ENCODE measurements at places on chromosomes 4 and X.

DNA sequence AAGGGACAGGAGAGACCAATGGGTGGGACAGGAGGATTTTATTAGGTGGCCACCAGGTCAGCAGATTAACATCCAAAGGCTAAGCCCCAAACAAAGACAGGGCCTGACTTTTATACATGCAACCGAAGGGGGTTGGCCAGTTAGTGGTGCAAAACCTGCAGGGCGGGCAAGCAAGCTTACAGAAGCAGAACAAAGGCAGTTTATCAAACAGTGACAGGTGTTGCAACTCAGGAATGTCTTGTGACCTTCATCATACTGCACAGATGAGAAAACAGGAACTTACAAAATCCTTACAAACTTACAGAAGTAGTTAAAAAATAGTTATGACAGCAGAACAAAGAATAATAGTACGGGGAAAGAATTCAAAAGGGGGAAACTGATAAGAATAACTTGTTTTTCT lies 708.1 kb downstream of the GLUD2 start:
- DNase-seq, result no peak

GRCh38 chr4:24024157-24024556 lies 134.3 kb upstream of the PPARGC1A start:
- no peak for DNase-seq

- no peak for DNase-seq
Observed at GRCh38 chrX:65866146-65866545, 173.7 kb downstream of the VSIG4 start.

DNA sequence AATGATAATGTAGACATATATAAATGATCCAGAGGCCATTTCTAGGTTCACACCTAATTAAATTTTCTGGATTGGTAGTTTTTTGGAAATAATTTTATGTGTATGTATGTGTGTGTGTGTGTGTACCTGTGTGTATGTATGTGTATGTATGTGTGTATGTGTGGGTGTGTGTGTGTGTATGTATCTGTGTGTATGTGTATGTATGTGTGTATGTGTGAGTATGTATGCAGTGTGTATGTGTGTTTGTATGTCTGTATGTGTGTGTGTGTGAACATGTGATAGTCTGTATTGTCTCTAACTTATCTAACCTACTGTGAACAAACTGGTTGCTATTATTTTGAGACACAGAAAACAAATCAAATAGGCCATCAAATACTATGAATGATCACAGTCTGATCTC lies 152.6 kb downstream of the COL25A1 start:
- DNase-seq, result no peak

DNA sequence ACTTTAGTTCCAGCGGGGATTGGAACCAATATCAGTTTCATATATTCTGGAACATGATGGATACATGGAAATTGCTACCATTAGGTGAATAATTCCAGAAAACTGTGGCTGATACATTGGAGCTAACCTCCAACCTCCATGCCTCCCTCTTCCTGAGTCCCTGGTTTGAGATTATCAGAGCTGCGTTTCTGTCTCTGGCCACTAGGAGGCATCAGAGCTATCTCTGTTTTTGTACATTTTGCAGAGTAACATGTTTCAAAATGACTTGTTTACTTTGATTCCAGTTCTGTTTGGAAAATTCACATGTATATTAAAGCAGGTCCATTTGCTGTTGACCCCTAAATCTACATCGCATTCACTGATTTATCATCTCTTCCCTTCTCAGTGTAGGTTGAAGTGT lies 2.4 kb upstream of the RAB40AL start:
- DNase-seq, result peak; percentile 18

- DNase-seq, result no peak
Observed at GRCh38 chr4:146159384-146160058, 16.0 kb upstream of the LSM6 start.

- DNase-seq, result no peak
Observed at GRCh38 chr4:138918169-138918869, 97.3 kb upstream of the NOCT start.

- DNase-seq, result peak; percentile 33
Observed at GRCh38 chrX:30309139-30309571, at the start of gene NR0B1. Gene NR0B1, minus strand, starts transcription at chrX:30309390. Its CDS starts 27 bp downstream, at chrX:30309363.

GRCh38 chr4:829761-830600 lies 4.1 kb upstream of the CPLX1 start:
- DNase-seq, result no peak
